ENCODE measurements at places on chromosomes 5 and 9.

GRCh38 chr9:122143296-122143695 lies 16.3 kb downstream of the NDUFA8 start:
- DNase-seq, result no peak

- DNase-seq, result no peak
Observed at GRCh38 chr5:107781451-107781850, 110.7 kb upstream of the EFNA5 start.

- DNase-seq, result no peak
Observed at GRCh38 chr9:21523021-21524014, 41.2 kb upstream of the IFNE start.

GRCh38 chr9:95078939-95079338 lies 238.6 kb downstream of the FANCC start:
- no peak for DNase-seq

GRCh38 chr5:74237571-74238145 lies 402.9 kb downstream of the ENC1 start:
- DNase-seq, result no peak

DNA sequence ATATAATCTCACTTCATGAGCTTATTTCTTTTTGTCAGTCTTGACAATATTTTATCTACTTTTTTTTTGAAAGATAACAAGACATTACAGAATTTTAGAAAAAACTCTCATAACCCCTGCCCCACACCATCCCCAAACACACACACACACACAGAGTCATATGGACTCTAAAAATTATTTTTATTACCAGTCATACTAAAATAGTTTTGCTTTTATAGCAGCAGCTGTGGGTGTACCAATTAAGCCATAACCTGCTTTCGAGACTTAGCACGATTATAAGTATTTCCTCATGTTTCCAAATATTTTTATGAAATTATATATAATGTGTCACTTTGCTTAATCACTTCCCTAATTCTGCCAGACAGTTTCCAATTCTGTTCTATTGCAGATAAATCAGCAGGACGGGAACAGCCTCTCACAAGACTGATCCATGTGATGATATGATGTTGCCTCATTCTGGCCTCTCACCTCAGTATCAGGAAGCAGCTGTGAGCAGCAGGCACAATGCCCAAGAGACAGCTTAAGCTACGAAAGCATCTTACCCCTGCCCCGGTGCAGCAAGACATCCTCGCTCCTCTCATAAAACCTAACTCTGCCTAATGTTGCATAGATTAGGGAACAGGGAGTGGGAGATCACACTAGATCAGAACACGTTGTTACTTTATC lies 7.0 kb downstream of the PDCL start:
- no peak for DNase-seq

- DNase-seq, result no peak
Observed at GRCh38 chr5:176441921-176442323, 6.3 kb upstream of the FAF2 start.

- DNase-seq, result peak; percentile 84
Observed at GRCh38 chr5:61409568-61409967, 77.5 kb downstream of the ZSWIM6 start.

DNA sequence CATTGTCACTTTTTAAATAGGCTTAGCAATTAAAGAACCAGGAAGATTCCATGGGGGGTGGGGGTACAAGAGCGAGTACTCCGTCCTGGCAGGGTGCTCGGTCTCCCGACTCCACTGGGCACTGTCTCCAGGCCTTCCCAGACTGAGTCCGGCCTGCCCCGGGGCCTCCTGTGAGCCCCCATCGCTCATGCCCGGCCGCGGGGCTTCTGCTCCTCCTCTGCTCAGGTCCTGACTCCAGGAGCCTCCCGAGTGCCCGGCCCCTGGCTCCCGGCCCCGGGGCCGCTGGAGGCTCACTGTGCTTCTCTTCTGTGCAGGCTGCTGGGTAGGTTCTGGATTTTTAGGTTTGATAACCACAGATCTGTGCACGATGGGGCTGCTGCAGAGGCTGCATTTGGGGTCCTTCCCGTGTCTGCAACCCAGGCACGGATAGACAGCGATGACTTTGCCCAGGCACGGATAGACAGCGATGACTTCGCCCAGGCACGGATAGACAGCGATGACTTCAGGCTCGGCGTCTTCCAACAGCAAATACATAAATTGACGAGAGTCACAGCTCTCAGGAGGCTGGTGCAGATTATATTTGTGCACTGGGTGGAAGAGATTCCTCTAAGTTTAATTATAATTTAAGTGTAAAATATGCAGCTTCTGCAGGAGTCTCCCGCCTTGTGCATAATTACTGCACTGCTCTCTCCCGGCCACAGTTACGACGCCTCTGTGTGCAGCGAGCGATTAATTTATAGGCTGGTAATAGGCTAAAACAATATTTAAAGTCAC lies 74.8 kb upstream of the RXRA start:
- no peak for DNase-seq

DNA sequence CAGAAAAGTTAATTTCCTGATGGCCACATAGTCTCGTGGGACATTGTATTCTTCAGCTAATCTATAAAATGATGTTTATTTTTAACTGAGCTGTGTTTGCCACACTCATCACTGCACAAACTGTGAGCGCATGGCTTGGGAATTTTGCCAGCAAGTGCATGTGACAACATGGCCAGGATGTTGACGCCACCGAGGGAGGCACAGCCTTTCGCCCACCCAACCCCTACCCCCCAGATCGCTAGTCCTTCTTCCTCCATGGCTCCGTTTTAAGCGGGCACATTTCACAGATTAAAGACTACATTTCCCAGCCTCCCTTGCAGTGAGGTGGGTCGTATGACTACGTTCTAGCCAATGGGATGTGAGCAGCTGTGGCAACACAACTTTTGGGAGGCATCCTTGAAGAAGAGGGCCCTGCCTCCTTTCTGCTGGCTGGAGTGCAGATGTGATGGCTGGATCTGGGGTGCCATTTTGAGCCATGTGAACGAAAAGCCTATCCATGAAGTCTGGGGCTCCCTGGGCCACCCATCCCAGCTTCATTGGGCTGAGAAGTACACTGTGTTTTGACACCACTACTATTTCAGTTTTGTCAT lies 7.9 kb downstream of the NRARP start:
- DNase-seq, result no peak

GRCh38 chr9:119366909-119367682 lies 2.1 kb downstream of the BRINP1 start:
- no peak for DNase-seq

Data from GM04503 (cell line).